ENCODE measurements at places on chromosomes 11 and 22. TPM values are rescaled to one million over a fixed set of nuclear protein-coding genes. Genes with fewer than 3 reads are reported as not detected.

The CREB3L1 gene
- total RNA-seq, result 30.4 TPM

The CARD18 gene
- total RNA-seq, result not detected

The DNAJB7 gene
- not detected for total RNA-seq

The TP53I11 gene
- 18.3 TPM for total RNA-seq

The PSMA1 gene
- 110 TPM for total RNA-seq

The FXYD2 gene
- 57.8 TPM for total RNA-seq

The MPPED2 gene
- total RNA-seq, result 0.25 TPM

The NR1H3 gene
- total RNA-seq, result 15.7 TPM

The MS4A15 gene
- not detected for total RNA-seq

The VSIG10L2 gene
- not detected for total RNA-seq

The CD3D gene
- total RNA-seq, result not detected

The CNTN5 gene
- total RNA-seq, result 0.16 TPM

The MYRF gene
- total RNA-seq, result 93.3 TPM

Measured in mesangial cell (primary cell).